ENCODE measurements at places on chromosomes 2 and 18.

GRCh38 chr2:95077861-95078603 lies 43.6 kb downstream of the MRPS5 start:
- no peak for DNase-seq

DNA sequence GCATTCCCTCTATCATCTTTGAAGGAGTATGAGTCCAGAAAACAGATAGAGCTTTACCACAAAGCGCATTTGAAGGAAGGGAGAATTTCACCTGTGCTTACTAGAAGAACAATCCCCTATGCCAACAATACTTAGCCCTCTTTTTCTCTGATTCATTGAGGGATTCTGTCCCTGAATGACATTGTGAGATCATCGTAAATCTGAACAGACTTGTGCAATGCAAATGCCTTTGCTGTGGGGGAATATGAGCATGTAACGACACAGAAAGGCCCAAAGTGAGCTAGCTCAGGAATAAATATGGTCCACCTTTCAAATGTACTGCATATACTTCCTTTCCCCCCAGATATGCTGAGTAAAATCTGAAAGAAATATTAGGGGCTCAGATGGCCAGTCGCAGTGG lies 67.6 kb downstream of the SCN1A start:
- no peak for DNase-seq

DNA sequence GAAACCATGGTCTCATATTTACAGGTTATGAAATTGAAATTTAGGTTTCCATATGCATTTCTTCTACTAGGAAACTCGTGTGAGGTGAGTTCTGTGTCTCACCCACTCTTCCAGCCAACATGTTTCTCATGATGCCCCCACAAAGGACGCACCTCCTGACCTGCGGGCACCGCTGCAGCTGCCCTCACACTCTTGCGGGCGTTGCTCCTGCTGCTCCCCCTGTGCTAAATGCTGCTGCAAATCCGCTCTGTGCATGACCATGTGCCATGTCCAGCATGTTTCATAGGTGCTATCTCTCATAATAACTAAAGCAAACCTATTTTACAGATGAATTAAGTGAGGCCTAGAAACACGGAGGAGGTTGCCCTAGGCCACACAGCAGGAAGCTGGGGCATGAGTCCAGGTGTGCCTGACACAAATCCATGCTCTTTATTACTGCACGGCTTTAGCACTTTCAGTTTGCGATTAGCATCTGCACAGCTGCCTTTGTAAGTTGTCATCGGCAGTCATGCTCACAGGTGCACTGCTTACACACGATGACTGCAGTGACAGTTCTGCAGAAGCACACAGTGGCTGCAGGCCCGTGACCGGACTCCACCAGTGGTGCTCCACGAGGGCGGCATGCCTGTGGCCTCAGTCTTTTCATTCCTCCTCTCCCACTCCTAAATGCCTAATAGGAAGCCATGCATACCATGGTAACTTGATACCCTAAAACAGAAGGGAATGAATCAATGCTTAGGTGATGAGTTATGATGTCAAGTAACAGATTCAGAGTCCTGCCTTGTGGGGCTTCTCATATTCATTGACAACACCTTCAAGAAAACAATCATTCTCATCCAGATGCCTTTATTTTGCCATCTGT lies 14.9 kb upstream of the GALR1 start:
- DNase-seq = no peak

- peak; percentile 95 for DNase-seq
Measured at GRCh38 chr2:54455563-54456361, at the start of gene SPTBN1. SPTBN1 (plus strand) TSS chr2:54456327; CDS start chr2:54526419, 70,092 bp downstream.

GRCh38 chr2:129717560-129718130 lies 261.8 kb upstream of the RAB6C start:
- DNase-seq = no peak

DNA sequence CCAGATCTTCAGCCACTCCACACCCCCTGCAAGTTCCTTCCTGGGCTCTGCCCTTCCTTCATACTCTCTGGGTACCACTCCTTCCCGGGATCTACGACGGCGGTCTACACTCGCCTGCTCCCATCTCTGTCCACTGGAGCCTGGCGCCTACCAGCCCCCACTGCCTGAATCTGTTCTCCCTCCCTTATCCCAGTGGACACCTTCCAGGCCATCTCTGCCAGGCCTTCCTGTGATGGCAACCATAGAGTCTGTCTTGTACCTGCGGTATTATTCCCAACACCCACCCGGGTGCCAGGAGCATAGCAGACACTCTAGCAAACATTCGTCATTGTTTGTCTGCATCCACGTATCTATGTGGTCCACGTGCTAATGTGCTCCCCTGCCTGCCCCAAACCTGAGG lies 140.9 kb downstream of the ZFP36L2 start:
- no peak for DNase-seq

DNA sequence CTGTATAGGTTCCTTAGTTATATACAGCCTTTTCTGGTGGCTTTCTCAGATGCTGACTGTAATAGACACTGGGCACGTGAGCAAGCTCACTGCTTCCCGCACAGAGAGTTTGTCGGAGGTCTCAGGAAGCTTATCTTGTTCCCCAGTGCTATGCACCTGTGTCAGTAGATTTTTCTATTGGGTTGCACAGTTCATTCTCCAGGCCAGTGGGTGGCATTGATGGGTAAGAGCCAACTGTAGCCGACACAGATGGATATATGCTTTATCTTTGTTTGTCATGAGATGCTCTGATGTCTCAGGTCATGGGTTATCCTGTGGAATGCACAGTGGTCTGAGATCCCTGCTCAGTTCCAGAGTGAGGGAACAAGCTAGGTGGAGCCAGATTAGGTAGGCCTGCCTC lies 293.0 kb downstream of the GRB14 start:
- no peak for DNase-seq

DNA sequence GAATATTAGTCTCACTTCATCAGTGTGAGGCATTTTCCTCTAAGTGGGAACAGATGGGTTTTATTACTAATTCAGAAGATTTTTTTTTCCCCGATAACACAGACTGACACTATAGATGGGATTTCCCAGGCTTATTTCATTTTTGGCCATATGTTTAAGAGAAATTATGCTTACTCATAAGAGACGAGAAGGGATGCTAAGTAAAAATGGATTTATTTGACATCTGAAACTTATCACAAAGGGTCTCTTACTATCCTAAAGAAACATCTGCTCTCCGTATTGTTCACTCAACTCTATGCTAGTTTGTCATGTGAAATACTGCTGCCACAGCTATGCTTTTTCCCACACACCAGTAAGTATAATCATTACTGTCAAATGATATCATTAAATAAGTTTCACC lies 1476.3 kb downstream of the LRP1B start:
- no peak for DNase-seq

DNA sequence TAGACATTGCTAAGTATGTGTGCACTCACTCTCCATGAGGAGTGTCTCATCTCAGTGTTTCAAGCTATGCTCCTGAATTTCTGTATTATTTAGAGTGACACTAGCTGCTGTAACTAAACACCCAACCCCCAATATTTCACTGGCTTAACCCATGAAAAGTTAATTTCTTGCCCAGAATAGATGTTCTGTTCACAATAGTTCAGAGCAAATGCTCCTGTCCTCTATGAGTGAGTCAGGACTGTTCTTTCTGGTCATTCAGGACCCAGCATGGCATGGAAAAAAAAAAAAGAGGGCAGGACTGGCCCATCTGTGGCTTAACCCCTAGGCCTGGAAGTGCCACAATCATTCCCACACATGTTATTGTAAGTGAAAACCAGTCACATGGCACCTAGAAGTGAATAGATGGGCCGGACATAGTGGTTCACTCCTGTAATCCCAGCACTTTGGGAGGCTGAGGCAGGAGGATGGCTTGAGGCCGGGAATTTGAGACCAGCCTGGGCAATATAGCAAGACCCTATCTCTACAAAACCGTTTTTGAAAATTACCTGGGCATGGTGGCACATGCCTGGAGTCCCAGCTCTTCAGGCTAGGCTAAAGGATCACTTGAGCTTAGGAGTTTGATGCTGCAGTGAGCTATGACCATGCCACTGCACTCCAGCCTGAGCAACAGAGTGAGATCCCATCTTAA lies 663.6 kb downstream of the IRS1 start:
- no peak for DNase-seq

- DNase-seq = no peak
Measured at GRCh38 chr2:238915196-238915595, 67.3 kb downstream of the TWIST2 start.

- no peak for DNase-seq
Measured at GRCh38 chr18:62720766-62721613, 5.6 kb downstream of the PHLPP1 start.

DNA sequence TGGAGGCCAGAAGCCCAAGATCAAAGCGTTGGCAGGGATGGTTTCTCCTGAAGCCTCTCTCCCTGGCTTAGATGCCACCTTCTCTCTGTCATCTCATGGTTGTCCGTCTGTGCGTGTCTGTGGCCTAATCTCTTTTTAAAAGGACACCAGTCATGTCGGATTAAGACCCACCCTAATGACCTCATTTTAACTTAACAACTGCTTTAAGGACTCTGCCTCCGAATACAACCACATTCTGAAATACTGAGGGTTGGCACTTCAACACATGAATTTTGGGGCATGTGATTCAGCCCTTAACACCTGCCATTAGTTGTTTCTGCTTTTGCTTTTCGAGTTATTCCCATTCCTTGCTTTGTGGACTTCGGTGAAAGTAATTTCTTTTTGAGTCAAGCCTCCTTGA lies 97.8 kb upstream of the SMIM21 start:
- no peak for DNase-seq

DNA sequence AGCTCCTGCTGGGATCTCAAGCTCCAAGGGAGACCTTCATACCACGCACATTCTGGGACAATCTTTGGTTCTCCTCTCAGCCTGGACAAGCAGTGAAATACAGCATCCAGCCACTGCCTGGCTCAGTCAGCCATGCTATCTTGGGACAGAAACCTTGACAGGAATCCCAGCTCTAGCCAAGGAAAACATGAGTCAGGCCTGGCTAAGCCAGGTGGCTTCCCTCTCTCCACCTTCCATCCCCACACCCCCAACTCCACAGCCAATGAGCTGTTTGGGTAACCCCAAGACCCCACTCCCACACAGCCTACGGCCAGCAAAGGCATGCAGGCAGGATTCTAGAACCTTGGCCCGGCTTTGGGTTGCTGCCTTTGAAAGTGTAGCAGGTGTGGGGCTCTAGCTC lies 64.9 kb downstream of the MCFD2 start:
- DNase-seq = no peak

DNA sequence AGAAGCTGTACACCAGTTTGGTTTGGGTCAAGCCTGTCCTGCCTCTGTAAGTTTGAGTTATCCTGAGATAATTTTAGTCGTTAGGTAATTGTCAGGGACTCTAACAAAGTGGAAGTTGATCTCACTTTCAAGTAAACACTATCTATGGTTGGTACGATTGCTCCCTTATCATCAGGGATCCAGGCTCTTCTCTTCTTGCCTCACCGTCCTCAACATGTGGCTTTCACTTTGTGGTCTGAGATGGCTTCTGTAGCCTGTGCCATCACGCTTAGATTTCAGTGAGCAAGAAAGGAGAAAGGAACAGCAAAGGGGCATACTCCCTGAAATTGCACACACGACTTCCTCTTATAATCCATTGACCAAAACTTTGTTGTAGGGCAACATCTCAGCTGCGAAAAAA lies 115.6 kb downstream of the CTAGE1 start:
- no peak for DNase-seq

- peak; percentile 27 for DNase-seq
Measured at GRCh38 chr2:85930129-85931124, 41.6 kb upstream of the ST3GAL5 start.

DNA sequence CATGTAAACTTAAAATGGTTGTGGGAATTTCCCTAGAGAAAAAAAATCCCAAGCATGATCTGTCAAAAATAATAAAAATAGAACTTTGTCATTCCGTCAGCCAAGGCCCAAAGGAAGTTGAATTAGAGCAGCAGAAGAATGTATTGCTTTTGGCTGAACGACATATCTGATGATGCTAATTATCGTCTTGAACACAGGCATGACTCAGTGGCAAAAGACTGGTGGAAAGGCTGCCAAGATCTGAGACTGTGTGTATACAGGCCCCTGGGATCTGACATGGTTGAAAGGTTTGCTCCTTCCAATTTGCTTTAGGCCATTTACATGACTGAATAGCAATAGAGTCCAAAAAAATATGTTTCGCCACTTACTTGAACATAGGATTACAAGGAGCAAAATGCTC lies 1057.1 kb upstream of the CRIM1 start:
- no peak for DNase-seq

- DNase-seq = peak; percentile 86
Measured at GRCh38 chr2:74554820-74555531, 456 bp downstream of the DOK1 start.

DNA sequence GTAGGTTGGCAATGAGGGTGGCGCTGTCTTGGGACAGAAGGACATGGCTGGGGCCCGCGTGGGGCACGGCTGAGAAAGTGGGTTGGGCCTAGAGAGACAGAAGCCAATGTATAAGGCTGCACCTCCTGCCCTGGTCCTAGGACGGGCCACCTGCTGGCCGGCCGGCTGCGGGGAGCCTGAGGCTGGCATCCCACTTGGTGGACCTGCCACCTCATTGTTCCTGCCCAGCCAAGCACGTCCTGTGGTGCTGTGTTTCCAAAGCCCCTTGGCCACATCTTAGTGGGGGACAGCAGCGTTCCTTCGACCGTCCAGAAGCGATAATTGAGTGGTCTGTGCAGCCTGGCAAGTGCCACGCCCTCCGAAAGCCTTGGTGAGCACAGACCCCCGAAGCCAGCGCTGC lies 223.9 kb downstream of the LDLRAD4 start:
- no peak for DNase-seq

- no peak for DNase-seq
Measured at GRCh38 chr2:134190062-134190806, 63.6 kb upstream of the MGAT5 start.

GRCh38 chr2:96762529-96763311 lies 2.0 kb downstream of the CNNM4 start:
- DNase-seq = no peak
